Stimulated activated CD8-positive, alpha-beta memory T cell treated with anti-CD3 and anti-CD28 coated beads, Interleukin-2, amount 100 ng/mL, for 1 hour (primary cell): ENCODE measurements at places on chromosomes 5 and 9.

DNA sequence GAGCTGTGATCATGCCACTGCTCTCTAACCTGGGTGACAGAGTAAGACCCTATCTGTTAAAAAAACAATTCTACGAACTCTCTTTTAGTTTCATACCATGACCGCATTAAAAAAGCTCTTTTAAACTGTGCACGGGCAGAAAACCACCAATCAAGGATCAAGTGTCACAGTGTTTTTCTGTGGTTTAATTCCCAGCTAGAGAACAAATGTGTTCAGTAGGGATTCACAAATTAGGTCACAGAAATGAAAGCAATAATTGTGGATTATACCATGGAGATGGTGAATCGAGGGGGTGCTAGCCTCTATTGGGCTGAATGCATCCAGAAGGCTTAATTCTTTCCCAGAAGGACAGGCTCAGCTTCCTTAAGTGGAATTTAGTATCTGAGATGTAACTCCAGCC lies 79.1 kb downstream of the ATG10 start:
- no peak for DNase-seq

DNA sequence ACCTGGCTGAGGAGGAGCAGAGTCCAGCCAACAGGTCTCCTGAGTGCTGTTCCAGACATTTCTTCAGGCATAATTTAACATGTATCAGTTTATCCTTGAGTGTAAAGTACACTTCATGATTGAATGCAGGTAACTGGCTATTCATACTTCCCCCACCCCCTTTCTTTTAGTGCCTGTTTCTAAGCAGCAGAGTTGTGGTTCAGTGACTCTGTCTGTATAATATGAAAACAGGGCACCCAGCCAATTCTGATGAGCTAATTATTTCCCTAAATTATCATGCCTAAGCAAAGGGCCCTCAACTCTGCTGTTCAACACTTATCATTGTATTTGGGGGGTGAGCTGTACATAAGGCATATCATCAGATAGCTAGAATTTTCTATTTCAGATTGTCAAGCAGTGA lies 51.9 kb upstream of the ZSWIM6 start:
- DNase-seq: no peak

GRCh38 chr5:109694451-109694891 lies 4.7 kb downstream of the MAN2A1 start:
- no peak for DNase-seq

- no peak for DNase-seq
Measured at GRCh38 chr9:13805546-13805945, 508.4 kb downstream of the NFIB start.

GRCh38 chr5:110625376-110625999 lies 101.0 kb downstream of the TMEM232 start:
- no peak for DNase-seq

- no peak for DNase-seq
Measured at GRCh38 chr9:136426787-136427186, 12.9 kb downstream of the INPP5E start.

DNA sequence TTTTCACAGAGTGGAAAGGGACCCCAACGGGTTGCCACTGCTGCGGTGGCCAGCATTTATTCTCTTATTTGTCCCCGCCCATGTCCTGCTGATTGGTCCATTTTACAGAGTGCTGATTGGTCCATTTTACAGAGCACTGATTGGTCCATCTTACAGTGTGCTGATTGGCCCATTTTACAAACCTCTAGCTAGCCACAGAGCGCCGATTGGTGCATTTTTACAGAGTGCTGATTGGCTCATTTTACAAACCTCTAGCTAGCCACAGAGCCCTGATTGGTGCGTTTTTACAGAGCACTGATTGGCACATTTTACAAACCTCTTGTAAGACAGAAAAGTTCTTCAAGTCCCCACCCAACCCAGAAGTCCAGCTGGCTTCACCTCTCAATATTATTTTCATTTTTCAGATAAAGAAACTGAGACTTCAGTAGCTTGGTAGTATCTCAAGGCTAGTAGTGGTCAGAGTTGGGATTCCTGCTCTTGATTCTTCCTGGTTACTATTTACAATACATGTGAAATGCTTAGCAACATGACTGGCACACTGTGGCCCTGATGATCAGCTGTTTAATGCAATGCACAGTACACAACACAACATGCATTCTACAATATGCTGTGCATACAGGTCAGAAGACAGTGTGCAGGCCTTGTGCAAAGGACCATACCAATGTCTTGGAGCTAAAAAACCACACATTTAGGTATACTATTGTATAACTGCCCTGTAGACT lies 63.6 kb upstream of the BOD1 start:
- DNase-seq: no peak

DNA sequence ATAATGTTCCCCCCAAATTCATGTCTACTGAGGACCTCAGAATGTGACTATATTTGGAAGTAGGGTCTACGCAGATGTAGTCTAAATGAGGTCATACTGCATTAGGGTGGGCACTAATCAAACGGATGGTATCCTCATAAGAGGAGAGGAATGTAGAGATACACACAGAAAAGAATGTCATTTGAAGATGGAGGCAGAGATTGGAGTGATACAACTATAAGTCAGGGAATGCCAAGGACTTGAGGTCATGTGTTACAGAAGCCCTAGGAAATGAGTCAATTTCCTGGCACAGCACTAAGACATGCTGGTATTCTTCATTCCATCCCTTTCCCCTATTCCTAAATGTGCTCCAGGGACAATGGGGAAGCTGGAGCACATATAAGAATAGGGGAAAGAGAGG lies 758 bp upstream of the PDCD1LG2 start:
- DNase-seq: no peak

DNA sequence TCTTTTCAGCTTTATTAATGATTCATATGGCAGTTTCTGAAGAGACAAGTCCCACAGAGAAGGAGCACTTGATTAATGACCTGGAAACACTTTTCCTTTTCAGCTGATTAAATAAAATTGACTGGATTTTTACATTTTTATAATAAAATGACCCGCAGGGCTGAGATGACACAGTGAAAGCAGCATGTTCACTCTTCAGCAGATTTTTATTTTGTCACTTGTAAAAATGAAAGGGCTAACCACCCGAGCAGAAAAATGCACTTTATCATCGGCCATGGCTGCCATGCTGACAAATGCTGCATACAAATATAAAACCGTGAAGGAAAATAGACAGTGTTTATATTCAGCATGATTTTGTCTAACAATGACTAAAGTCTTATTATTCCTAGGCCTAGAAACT lies 321.6 kb upstream of the ITGA1 start:
- DNase-seq: no peak

GRCh38 chr5:148827723-148828122 lies 1.3 kb downstream of the ADRB2 start:
- no peak for DNase-seq

GRCh38 chr5:95738072-95738471 lies 6.9 kb downstream of the RHOBTB3 start:
- no peak for DNase-seq

DNA sequence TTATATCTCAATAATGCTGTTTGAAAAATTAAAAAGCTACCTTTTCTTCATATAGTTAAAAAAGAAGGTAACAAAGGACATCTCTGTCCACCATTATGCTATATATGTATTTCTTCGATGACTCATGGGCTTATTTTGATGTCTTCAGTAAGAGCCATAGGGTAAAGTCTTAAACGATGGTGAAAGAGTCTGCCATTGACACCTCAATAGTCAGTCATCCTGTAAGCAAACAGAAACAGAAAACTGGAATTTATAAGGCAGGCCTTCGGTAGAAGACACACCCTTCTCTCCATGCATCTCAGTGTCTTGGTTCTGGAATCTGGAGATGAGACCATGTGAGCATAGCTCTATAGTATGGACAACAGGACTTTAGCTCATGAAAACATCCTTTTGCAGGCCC lies 87.0 kb upstream of the ZNF462 start:
- no peak for DNase-seq

DNA sequence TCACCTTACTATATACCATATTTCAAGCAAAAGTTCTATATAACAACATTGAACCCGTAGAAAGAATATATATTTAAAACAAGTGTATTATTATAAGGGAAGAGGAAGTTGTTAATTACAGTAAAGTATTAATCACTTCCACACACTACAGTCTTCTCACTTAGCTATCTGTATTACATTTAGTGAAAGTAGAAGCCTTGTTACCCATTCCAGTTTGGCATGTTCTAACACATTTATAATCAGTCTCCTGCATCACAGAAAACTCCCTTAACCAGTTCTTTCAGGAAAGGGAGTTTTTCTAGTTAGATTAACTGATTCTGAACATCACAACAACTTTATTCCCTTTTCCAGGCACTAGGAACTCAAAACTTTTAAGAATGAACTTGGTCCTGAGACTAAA lies 6.9 kb downstream of the RAB14 start:
- no peak for DNase-seq

- DNase-seq: no peak
Measured at GRCh38 chr5:15731699-15732098, 231.7 kb downstream of the FBXL7 start.

- DNase-seq: no peak
Measured at GRCh38 chr9:21413151-21413550, 4.2 kb downstream of the IFNA8 start.

DNA sequence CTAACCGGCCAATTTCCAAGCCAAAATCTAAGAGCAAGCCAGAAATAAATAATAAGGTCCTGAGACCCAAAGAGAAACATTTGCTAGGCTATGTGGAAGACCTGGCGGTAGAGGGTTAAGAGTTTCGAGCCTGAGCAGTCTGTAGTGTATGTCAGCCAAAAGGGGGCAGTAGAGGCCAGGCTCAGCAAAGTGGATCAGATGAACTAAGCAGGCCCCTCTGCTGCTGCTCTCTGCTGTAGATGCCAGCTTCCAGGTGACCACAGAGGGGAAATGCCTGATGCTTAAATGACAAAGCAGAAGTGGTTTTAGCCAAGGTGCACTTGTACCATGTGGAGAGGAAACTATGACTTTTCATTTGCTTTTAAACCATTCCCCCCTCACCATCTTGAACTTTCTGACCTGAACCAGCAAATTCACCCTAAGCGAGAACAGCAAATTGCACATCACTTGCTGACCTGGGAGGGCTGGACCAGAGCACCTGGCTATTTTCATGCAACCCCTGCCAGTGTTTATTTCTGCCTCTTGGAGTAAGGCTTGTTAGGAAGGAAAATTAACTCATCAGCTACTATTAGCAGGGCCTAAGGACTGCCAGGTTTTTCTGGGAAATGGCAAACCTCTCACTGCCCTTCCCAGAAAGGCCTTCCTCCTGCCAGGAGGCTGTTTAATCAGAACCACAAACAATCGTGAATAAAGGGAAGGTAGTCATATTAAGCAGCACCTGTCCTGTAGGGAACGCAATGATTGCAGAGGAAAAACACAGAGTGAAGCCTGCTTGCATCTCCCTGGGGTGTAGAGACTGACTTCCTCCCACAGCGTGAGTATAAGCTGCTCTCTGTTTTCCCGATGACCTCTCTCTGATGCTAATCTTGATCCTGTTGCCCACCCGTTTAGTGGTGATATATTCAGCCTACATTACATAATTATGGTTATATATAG lies 818.2 kb downstream of the TLR4 start:
- DNase-seq: no peak

DNA sequence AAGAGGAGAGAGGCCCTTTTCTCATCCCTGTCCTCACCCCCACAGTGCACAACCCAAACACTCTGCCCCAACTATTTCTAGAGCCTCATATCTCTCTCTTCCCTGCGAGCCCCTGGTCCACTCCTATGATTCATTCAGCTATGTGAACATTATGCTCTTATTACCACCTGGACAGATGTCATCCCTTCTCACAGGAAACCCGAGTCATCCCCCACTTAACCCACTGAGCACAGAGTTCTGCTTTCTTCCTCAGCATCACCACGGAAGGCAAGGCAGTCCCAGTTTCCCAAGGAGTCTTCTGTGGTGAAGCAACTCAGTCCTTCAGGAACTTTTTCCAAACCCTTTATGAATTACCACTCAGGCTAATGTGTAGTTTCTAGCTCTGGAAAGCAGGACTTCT lies 1.3 kb downstream of the DNAI1 start:
- DNase-seq: no peak

- DNase-seq: no peak
Measured at GRCh38 chr5:174610968-174611367, 113.4 kb upstream of the MSX2 start.

DNA sequence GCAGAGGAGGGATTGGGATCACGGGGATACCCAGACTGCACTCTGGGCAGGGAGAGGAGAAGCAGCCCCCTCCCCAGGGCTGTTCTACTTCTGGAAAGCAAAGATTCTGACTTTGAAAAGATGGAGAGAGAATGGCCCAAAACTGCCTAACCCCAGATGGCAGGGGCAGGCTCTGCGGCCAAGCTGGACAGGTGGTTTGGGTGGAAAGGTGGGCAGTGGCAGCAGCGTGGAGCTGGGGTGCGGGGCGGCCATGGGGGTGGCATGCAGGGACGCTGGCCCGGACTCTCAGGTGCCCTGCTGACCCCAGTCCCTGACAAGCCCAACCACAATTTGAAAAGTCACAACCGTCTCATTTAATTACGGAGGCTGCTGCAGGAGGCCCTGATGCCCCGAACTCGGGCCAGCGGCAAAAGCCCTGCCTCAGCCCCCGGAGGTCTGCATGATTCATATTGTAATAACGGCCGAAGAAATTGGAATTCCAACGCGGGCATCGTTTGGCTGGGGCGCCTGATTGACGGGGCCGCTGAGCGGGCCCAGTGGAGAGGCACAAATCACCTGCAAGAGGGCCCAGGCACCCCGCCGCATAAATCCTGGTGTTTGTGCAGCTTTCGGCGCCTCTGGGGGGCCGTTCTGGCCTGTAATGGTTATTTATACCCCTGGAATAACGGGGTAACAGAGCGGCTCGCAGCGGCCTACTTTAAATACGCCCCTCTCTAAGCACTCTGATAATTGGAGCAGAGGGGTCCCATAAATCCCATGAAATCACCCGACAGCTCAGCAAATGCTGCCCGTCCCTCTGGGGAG lies 41.8 kb upstream of the FCN2 start:
- no peak for DNase-seq

- DNase-seq: no peak
Measured at GRCh38 chr5:6181147-6181729, 197.1 kb downstream of the MED10 start.

DNA sequence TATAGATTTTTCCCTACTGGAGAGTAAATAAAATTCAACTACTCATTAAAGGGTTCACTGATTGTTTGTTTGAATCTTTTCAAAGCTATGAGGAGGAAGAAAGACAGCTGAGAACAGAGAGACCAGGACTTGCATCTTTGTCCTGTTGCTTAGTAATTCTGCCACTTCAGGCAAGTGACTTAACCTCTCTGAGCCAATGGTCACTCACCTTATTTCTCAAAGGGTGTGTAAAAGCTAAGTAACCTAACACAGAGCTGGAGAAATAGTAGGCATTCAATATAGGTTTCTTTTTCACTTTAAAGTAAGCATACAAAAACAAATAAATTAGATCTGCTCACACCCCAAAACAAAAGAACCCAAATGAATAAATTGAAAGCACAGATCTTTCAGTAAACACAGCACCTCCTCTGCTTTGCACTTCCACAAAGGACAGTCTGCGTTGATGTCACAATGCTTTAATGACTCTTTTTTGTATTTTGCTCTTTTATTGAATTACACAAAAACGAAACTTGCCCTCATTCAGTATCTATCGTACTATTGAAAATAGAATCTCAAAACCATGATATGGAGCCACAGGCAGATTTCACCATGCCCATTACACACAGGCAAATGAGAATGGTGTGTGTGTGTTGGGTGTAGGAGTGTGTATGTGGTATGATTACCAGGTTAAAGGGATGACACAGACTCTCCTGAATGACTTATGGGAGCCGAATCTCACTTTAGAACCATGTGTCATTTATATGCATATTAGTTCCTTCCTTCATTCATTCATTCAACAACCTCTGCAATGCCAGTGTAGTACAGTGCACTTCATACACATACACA lies 166.0 kb downstream of the EBF1 start:
- no peak for DNase-seq

GRCh38 chr5:78268356-78268755 lies 26.1 kb downstream of the AP3B1 start:
- no peak for DNase-seq

- DNase-seq: no peak
Measured at GRCh38 chr9:135039266-135039870, 48.1 kb upstream of the OLFM1 start.
